ENCODE measurements at places on chromosomes 4 and X. TPM values are rescaled to one million over a fixed set of nuclear protein-coding genes. Genes with fewer than 3 reads are reported as not detected.

- H3K4me1 ChIP-seq = no peaks in the 10 kb centered on the region
- no peaks in the 10 kb centered on the region for H3K36me3 ChIP-seq
- H3K27me3 ChIP-seq = no peaks in the 10 kb centered on the region
- no peak overlapping the region for H3K4me3 ChIP-seq
- H3K27ac ChIP-seq = no peak overlapping the region
These were observed 131.3 kb downstream of the IL1RAPL2 start for GRCh38 chrX:104697294-104697693.

- no peak overlapping the region for H3K27ac ChIP-seq
- H3K4me3 ChIP-seq = no peak overlapping the region
- H3K27me3 ChIP-seq = no peaks in the 10 kb centered on the region
These were observed 115.4 kb downstream of the EFNB1 start for GRCh38 chrX:68944211-68944610.

DNA sequence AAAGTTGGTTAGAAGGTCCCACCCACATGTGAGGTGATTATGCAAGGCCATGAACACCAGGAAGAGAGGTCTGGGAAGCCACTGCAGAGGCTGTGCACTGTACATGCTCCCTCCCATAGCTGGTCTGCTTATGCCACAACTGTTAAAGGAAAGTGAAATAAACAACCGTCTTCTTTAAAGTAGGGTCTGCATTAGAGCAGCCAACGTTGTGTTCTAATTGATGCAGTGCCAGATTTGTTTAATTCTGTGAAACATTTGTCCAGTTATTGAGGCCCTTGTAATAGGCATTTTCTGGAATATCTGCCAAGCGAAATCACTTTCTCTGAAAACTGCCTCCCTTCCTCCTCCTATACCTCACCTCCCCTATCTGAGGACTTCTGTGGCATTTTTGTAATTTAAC, 224.0 kb upstream of the LNX1 start:
- no peak for DNase-seq
- H3K27ac ChIP-seq = no peak overlapping the region
- no peaks in the 10 kb centered on the region for H3K4me1 ChIP-seq
- H3K4me3 ChIP-seq = no peak overlapping the region

GRCh38 chr4:107693132-107693531, 26.9 kb downstream of the PAPSS1 start:
- H3K27me3 ChIP-seq = no peaks in the 10 kb centered on the region
- no peak for DNase-seq
- H3K4me1 ChIP-seq = no peaks in the 10 kb centered on the region
- H3K27ac ChIP-seq = no peak overlapping the region
- no peaks in the 10 kb centered on the region for H3K36me3 ChIP-seq

Gene SYNPO2
- total RNA-seq = 10.3 TPM

DNA sequence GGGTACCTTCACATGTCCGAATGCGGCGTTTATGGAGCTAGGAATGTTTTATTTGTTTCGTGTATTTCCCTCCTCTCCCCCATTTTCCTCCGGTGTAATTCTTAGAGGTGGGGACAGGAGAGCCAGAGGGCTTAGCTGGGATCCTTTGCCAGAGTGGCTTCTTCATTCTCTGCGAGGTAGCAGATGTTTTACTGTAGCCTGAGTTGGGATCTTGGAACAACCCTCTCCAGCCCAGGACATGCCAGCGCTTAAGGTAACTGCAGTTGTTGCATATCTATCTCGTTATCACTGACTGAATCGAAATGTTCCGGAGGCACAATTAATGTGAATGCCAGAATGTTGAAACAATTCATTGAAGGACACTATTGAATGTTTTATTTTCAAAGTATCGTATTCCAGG, 59.0 kb upstream of the DYNLT3 start:
- H3K27me3 ChIP-seq = no peaks in the 10 kb centered on the region
- H3K4me3 ChIP-seq = peak overlapping the region; percentile 16
- no peaks in the 10 kb centered on the region for H3K36me3 ChIP-seq
- DNase-seq = no peak
- H3K27ac ChIP-seq = no peak overlapping the region

Gene SFRP2
- 15.0 TPM for total RNA-seq

Gene PPARGC1A
- 18.7 TPM for total RNA-seq

DNA sequence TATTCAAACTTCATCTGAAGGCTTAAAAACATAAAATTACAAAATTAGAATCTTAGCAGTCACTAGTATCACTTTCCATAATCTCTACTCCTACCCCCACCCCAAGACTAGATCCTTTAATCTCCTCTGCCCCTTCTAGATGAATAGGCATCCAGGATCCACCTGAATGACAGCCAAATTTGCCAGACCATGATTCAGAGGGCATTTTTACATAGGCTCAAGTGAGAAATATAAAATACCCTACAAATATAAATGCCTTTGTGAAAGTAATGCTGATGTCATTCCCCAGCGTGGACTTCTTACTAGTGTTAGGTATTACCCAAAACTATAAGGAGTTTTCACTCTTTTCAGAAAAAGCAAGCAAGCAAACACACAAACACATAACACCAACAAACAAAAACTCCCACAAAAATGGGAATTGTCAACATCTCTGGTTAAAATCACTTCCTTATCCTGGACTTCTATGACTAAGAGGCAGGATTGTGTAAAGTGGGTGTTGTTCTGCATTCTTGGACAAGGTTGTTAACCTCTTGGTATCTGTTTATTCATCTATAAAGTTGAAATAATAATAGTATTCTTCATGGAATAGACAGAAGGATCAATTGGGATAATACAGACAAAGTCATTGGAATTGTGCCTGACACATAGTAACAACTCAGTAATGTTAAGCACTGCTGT, 51.3 kb upstream of the TMPRSS11F start:
- no peak for DNase-seq
- H3K27me3 ChIP-seq = no peaks in the 10 kb centered on the region
- no peak overlapping the region for H3K4me3 ChIP-seq
- H3K36me3 ChIP-seq = no peaks in the 10 kb centered on the region

Gene PDZD11
- total RNA-seq = 38.8 TPM

DNA sequence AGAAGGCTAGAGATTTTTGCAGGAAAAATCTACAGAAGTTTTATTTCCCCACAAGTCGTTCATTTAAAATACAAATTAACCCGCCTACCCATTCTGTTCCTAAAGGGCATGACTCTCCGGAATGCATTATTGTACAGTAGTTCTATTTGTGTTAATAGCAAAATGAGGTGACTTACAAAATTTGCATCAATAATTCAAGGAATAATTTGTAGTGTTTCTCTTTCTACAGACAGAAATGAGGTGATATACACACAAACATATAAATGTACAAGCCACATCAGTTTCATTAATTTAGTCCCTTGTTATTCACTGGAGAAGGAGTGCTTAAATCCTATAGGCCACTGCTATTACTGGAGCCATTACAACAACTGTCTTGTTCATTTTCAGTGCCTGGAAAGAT, 501.3 kb upstream of the DIAPH2 start:
- no peaks in the 10 kb centered on the region for H3K36me3 ChIP-seq
- H3K27ac ChIP-seq = no peak overlapping the region
- no peak for DNase-seq
- H3K27me3 ChIP-seq = no peaks in the 10 kb centered on the region

GRCh38 chr4:139144911-139145551, 32.0 kb downstream of the ELF2 start:
- H3K36me3 ChIP-seq = no peaks in the 10 kb centered on the region
- H3K27me3 ChIP-seq = no peaks in the 10 kb centered on the region
- peak; percentile 19 for DNase-seq
- no peak overlapping the region for H3K27ac ChIP-seq

- H3K36me3 ChIP-seq = no peaks in the 10 kb centered on the region
- no peaks in the 10 kb centered on the region for H3K27me3 ChIP-seq
- H3K27ac ChIP-seq = no peak overlapping the region
These were observed 27.5 kb downstream of the JAKMIP1 start for GRCh38 chr4:6172927-6173200.

DNA sequence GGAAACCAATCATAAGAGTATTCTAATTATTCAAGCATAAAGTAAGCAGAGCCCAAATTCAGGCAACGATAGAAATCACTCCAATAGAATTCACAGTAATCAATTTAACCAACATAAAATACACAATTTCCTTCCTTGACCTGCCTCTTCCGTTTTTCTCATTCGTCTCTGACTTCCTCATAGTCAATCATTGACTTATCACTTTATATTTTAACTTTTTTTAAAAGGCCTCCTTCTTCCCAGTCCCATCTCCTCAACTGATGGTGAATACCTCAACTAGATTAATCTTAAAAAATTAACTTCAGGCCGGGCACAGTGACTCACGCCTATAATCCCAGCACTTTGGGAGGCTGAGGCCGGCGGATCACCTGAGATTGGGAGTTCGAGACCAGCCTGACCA, 13.3 kb downstream of the CNOT6L start:
- H3K4me1 ChIP-seq = no peaks in the 10 kb centered on the region
- no peaks in the 10 kb centered on the region for H3K27me3 ChIP-seq

GRCh38 chr4:147123146-147123545, 177.5 kb upstream of the TTC29 start:
- no peaks in the 10 kb centered on the region for H3K27me3 ChIP-seq
- peaks cover 14% of the 10 kb centered on the region for H3K4me1 ChIP-seq
- H3K36me3 ChIP-seq = no peaks in the 10 kb centered on the region
- no peak overlapping the region for H3K27ac ChIP-seq

- H3K27me3 ChIP-seq = no peaks in the 10 kb centered on the region
- no peak overlapping the region for H3K27ac ChIP-seq
- H3K4me3 ChIP-seq = no peak overlapping the region
- DNase-seq = no peak
- H3K36me3 ChIP-seq = no peaks in the 10 kb centered on the region
These were observed 80.7 kb downstream of the FHIP1A start for GRCh38 chr4:151489462-151490203.

GRCh38 chrX:2967998-2968909, 38.1 kb upstream of the ARSH start:
- H3K27me3 ChIP-seq = no peaks in the 10 kb centered on the region
- no peak overlapping the region for H3K4me3 ChIP-seq
- no peak for DNase-seq

DNA sequence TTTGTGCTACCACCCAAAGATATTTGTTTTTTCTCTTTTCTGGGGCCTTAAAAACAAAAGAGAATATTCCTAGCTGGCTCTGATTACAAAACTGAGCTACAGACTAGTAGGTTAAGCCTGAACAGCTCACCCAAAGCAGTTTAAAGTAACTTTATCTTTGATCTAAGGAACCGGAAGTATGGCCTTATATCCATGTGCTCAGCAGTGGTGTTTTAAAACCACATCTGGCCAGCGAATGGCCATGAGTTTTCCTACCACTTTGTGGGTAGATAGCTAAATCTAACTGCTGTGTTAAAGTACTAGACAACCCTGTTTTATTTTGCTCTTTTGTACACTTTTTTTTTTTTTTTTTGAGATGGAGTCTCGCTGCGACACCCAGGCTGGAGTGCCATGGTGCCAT, 24.6 kb downstream of the ADGRG4 start:
- no peaks in the 10 kb centered on the region for H3K27me3 ChIP-seq
- H3K27ac ChIP-seq = no peak overlapping the region
- no peak for DNase-seq

GRCh38 chr4:104451573-104451972, 43.1 kb downstream of the CXXC4 start:
- H3K4me3 ChIP-seq = no peak overlapping the region
- peak; percentile 40 for DNase-seq
- H3K27me3 ChIP-seq = no peaks in the 10 kb centered on the region
- H3K36me3 ChIP-seq = no peaks in the 10 kb centered on the region
- H3K4me1 ChIP-seq = peaks cover 6% of the 10 kb centered on the region

Gene ANK2
- 10.9 TPM for total RNA-seq
